Activated CD8-positive, alpha-beta memory T cell treated with anti-CD3 and anti-CD28 coated beads for 1 hour (primary cell): ENCODE measurements at places on chromosomes 2 and 18.

GRCh38 chr2:109305490-109306167 is 176.6 kb downstream of the SH3RF3 start:
- no peak for DNase-seq

- DNase-seq: no peak
Measured at GRCh38 chr2:175599966-175600831, 401.9 kb downstream of the LNPK start.

DNA sequence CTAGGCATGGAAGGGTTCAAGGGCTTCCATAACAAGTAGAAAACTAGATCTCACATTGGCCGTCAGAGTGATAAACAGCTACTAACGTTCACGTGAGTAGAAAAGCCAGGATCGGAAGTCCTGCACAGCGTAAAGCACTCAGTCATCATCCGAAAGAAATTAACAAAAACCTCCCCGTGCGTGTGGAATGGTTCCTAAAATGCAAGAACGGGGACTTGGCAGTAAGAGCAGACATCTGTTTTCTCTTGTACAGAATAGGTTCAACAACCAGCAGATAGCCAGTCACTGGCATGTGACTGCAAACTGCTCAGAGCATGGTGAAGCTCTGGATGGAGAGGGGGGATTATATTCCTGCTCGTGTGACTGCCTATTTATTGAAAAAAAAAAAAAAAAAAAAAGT is 106.9 kb upstream of the ITGB6 start:
- no peak for DNase-seq

DNA sequence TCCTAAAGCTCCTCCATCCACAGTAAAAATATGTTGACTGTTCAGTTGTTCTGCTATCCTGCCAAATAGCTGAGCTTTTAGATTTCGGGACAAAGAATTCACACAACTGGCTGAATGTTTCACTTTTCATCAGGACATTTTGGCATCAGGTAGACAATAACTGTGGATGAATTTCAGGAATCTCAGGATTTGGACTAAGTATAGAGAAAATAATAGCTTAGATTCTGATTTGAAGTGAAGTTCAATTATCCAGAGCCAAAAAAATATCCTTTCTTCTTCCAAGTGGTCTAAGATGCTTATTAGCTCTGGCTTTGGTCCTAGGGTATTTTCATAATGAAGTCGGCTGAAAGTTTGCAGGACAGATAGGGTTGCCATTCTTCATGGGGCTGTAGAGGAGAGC is 16.1 kb downstream of the KCNE4 start:
- no peak for DNase-seq

DNA sequence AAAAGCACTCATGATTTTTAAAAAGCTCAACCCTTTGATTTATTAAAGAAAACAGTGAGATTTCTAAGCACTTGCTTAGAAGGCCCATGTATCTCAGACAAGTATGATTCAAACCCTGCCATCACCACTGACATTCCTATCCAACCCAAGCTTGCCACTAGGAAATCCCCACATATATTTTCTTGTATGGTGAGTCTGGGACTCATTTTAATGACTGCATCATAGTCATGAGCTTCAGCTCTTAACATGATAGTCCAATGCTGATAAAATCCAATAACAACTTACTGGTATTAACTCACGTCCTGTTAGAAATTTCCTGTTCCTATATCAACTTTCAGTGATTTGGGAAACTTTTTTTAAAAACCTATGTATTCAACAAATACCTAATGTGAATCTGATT is 39.4 kb upstream of the NCKAP5 start:
- DNase-seq: no peak

- DNase-seq: no peak
Measured at GRCh38 chr18:23690505-23691068, 1.3 kb downstream of the LAMA3 start.

DNA sequence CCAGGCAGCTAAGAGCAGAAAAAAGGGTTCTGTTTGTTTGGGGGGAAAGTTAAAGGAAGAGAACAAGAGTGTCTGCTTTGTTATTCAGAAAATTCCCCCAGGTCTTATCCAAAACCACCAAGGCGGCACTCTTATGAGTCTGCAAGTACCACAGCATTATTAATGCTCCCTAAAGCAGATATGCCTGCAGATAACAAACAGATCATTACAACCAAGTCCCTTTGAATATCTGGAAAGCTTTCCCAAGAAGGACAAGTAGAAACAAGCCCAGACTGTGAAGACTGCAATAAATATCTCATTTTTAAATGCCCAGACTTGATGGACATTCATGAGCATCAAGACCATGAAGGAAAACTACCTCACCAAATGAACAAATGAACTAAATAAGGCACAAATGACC is 278.6 kb upstream of the TMEFF2 start:
- no peak for DNase-seq

DNA sequence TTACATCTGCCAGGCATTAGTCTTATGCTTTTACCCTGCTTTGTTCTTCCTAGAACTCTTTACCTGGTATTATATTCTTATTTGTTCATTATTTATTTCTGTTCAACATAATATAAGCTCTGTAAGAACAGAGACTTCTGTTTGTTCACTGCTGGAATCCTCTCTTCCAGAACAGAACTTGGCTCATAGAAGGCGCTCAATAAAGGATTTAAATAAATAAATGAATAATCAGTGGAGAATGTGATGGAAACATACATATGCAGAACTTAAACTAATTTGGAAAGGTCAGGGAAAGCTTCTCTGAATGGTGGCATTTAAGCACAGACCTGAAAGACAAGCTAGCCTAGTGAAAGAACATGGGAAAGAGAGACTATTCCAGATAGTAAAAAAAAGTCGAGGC is 24.3 kb downstream of the NCKAP1 start:
- no peak for DNase-seq

DNA sequence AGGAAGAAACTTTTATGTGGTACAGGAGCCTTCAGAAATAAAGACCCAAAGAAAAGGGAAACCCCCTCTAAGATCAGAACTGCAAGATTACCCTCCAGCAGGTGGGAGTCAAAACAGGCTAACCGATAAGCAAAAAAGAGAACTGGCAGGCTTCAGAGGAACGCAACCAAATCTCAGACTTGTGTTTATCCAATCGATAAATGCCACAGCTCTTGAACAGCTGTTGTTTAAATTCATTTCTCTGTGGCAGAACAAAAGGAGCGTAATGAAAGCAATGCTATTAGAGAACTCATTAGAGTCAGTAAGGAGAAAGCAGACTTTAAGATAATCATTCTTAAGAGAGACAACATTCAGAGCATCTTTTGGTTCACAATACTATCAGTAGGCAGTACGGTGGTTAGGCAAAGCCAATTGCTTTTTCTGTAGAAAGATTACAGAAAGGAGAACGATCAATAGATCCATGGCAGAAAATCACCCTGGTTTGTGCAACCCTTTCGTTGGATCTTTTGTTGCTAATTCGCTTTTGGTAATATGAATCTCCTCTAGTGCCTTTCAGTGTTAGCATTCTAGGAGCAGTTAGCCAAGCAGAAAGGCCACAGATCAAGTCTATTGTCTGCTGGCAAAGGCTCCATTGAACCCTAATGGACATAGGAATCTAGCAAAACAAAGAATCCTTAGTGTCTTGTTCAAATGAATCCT is 476.4 kb upstream of the CHST9 start:
- DNase-seq: no peak

DNA sequence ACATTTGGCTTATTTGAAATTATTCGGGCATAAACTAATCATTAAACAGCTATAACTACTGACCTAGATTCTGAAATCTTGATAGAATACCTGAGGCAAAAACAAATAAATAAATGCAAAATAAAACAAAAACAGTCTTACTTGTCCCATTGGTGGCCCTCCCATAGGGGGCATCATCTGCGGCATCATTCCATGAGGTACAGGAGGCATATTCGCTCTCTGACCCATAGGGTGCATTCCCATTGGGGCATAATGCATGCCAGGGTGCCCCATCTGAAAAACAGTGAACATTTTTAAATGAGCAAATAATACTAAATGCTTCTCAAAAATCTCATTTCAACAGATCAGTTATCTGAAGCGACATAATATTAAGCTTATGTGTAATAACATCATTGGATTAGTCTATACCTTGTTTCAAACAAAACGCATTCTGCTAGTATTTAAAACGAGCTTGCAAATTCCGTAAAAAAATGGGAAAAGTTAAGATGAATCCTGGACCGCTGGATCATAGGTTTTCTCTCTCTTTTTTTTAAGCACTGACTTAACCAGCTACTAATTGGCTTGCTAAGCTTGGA is 1.3 kb downstream of the PRPF40A start:
- DNase-seq: no peak

GRCh38 chr2:237774811-237775553 is 23.6 kb upstream of the RBM44 start:
- DNase-seq: peak; percentile 11

- no peak for DNase-seq
Measured at GRCh38 chr18:26482569-26482968, 65.8 kb downstream of the KCTD1 start.

DNA sequence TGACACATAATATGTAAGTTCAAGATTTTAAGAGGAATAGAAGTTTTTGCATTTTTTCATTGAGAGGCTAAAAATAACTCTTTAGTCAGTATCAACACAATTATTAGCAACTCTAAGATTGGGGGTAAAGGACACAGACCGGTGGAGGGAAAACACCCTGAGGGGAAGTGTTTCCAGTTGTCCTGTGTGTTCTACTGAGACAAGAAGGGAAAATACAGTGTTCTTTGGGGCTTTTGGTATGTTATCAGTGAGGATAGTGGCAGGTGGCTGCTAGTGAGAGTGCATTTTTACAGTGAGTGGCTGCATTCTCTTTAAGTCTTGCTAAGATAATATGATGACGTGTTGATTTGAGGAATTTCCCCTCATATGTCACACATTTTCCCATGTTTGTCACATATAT is 507.5 kb downstream of the PARD3B start:
- DNase-seq: no peak

GRCh38 chr2:170212625-170213280 is 34.8 kb downstream of the MYO3B start:
- DNase-seq: no peak

- DNase-seq: no peak
Measured at GRCh38 chr18:78192054-78192453, 787.6 kb upstream of the SALL3 start.

- no peak for DNase-seq
Measured at GRCh38 chr18:76493213-76494161, 1.6 kb downstream of the ZNF516 start.

DNA sequence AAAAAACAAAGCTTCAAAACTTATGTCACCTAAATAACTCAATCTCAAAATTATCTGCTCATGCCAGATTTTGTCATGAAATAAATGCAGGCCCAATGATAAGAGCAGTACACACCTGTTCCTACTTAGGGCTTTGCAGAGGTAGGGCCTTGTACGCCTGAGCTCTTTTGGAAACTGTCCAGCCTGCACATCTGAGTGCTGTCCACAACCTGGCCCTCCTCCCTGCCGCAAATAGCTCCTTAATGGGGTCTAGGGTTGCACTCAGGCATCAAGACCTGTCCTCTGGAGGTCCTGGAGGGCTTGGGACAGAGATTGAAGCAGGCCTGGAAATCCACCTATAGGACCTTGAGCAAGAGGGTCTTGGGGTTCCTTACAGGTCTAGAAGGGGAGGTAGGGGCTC is 115.4 kb upstream of the CCDC195 start:
- DNase-seq: no peak

DNA sequence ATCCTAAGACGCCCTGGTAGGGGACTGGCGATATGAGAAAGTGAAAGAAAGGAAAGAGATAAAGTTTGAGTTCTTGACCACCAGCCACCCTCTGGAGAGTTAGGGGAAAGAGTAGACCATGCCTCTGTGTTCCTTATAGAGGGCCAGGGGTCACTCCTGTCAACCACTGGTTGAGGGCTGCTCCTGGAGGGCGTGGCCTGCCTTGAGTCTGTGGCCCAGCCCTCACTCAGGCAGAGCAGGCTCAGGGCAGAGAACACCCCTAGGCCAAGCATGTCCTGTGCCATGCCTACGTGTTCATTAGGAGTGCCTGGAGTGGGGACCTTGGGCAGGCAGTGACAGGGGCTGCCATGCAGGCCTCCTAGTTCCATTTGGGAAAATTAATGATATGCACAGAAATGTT is 161.1 kb upstream of the EPB41L3 start:
- DNase-seq: no peak

- no peak for DNase-seq
Measured at GRCh38 chr2:7672027-7672684, 754.9 kb downstream of the RNF144A start.

DNA sequence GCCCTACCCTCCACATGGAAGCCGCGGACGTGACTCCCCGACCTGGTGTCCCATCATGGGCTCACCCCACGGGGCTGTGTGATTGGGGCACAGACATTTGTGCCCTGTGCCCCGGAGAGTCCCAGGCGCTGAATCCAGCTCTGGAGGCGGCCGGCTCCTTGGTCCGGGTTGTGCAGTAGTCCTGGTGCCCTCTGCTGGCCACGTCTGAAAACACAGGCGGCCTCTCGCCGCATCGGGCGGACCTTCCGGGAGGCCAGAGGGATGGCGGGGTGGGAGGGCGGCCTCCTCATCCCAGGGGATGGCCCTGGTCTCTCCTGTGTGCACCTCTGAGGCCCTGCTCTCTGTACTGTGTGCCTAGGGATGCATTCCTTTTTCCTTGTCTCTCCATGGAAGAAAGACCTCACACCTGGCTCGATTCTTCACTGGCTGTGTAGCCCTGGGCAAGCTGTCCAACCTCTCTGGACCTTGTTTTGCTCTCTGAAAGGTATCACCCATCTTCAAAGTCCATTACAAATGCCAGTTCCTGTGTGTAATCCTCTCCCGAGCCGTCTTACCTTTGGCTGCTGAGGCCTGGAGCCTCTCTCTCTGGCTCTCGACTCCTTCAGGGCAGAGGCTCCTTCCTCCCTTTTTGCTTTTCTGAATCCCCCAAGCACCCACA is 27.6 kb downstream of the CELF4 start:
- peak; percentile 5 for DNase-seq

- no peak for DNase-seq
Measured at GRCh38 chr2:126719191-126719832, 63.4 kb downstream of the GYPC start.

GRCh38 chr18:58113337-58113736 is 69.3 kb downstream of the NEDD4L start:
- no peak for DNase-seq

GRCh38 chr2:54551123-54551756 is 95.1 kb downstream of the SPTBN1 start:
- no peak for DNase-seq

DNA sequence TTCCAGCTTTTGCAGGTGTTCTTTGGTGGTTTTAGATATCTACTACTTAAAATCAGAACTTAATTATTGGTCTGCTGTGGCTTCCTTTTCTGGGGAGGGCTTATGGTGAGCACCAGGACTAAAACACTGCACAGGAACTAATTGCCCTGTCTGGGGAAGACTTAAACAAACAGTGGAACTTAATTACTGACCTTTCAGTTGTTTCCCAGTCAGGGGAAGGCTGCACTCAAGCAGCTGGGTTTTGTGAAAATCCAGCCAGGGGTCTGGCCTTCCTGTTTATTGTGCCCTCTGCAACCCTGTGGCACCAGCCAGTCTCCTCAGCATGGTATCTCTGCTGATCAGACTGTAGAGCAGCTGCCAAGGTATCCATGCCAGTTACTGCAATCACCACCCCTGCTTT is 398.2 kb downstream of the ADCYAP1 start:
- DNase-seq: no peak

DNA sequence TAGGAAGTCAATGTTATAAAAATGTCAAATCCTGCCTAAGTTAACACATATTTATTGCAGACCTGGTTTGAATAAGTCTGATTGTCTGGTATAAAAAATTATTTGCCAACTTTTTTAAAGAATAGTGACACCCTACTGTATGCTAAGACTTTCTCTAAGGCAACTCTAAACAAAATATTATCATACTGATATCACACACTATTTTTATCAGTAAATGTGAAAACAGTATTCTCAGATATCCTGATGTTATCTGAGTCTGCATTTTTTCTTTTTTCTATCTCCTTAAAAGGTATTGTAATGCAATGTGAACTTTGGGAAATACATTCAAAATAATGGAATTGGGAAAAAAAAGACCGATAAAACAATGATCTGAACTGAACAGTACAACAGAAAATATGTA is 127.1 kb downstream of the DOCK10 start:
- no peak for DNase-seq
